B cell (primary cell): ENCODE measurements at places on chromosomes 1 and 21. TPM values are rescaled to one million over a fixed set of nuclear protein-coding genes. Genes with fewer than 3 reads are reported as not detected.

DNA sequence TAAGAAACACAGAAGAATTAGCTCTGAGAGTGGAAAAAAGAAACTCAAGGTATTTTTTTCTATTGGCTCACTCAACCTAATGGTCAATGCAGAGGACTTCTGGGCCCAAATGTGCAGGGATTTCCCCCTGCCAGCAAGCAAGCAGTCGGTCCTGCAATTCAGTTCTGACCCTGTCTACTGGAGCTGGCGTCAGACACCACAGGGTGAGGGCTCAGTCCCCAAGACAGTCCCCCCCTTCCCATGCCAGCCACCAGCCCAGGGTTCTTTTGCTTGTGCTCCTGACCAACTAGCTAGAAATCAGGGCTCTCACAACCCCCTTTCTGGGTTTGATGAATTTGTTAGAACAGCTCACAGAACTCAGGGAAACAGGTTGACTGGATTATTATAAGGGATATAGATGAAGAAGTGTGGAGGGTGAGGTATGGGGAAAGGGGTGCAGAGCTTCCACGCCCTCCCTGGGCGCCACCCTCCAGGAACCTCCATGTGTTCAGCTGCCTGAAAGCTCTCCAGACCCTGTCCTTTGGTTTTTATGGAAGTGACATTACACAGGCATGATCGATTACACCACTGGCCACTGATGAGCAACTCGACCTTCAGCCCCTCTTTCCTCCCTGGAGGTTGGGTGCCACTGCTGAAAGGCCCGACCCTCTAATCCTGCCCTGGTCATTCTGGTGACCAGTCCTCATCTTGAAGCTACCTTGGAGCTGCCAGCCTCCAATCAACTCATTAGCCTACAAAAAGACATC, 22.5 kb upstream of the PWP2 start:
- H3K27me3 ChIP-seq: no peaks in the 10 kb centered on the region
- H3K27ac ChIP-seq: no peak overlapping the region
- no peak for DNase-seq
- no peak overlapping the region for H3K4me3 ChIP-seq
- H3K36me3 ChIP-seq: peaks cover 86% of the 10 kb centered on the region

ADORA1 gene
- not detected in 2 replicates for total RNA-seq

- H3K27me3 ChIP-seq: no peaks in the 10 kb centered on the region
- peak overlapping the region; percentile 94 for H3K4me3 ChIP-seq
- no peak for DNase-seq
- peaks cover 28% of the 10 kb centered on the region for H3K4me1 ChIP-seq
These were observed 1.7 kb upstream of the MAN1A2 start for GRCh38 chr1:117365350-117366176.

ZMYND12 gene
- 0.27 and 0.79 TPM in 2 replicates for total RNA-seq

CYP4A22 gene
- not detected in 2 replicates for total RNA-seq

SEC16B gene
- 0.10 TPM in 1 of 2 replicates, not detected in the other for total RNA-seq

- no peak overlapping the region for H3K27ac ChIP-seq
- DNase-seq: no peak
- no peaks in the 10 kb centered on the region for H3K27me3 ChIP-seq
- H3K36me3 ChIP-seq: no peaks in the 10 kb centered on the region
These were observed 9.0 kb downstream of the TRIM67 start for GRCh38 chr1:231170875-231171274.

DNA sequence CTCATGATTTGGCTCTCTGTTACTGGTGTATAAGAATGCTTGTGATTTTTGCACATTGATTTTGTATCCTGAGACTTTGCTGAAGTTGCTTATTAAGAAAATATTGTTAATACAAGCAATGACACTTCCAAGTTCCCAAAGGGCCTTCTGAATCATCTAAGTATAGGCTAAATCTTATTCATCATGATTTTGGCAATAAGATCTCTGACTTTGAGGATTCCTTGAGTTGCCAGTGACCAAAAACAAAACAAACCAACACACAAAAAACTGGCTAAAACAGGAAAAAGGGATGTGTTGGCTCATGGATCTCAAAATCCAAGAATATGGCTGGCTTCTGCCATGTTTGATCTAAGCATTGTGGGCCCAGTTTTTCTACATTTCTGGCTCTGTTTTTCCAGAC, 163.4 kb downstream of the HHIPL2 start:
- no peaks in the 10 kb centered on the region for H3K36me3 ChIP-seq
- H3K4me3 ChIP-seq: no peak overlapping the region
- no peaks in the 10 kb centered on the region for H3K4me1 ChIP-seq

- no peak overlapping the region for H3K27ac ChIP-seq
- no peaks in the 10 kb centered on the region for H3K27me3 ChIP-seq
- H3K4me1 ChIP-seq: peaks cover 21% of the 10 kb centered on the region
- H3K36me3 ChIP-seq: peaks cover 19% of the 10 kb centered on the region
These were observed 6.5 kb downstream of the SOAT1 start for GRCh38 chr1:179300112-179300511.

TBX15 gene
- 0.15 and 0.17 TPM in 2 replicates for total RNA-seq

GRCh38 chr1:1351511-1352427, 2.6 kb upstream of the DVL1 start:
- no peak for DNase-seq
- H3K36me3 ChIP-seq: no peaks in the 10 kb centered on the region
- H3K27ac ChIP-seq: no peak overlapping the region
- peaks cover 2% of the 10 kb centered on the region for H3K27me3 ChIP-seq
- H3K4me3 ChIP-seq: no peak overlapping the region

GRCh38 chr1:53446051-53446450, 13.1 kb upstream of the DMRTB1 start:
- H3K4me1 ChIP-seq: no peaks in the 10 kb centered on the region
- no peaks in the 10 kb centered on the region for H3K27me3 ChIP-seq
- H3K27ac ChIP-seq: no peak overlapping the region
- no peaks in the 10 kb centered on the region for H3K36me3 ChIP-seq
- H3K4me3 ChIP-seq: no peak overlapping the region

GRCh38 chr1:15320267-15320666, 73.2 kb downstream of the FHAD1 start:
- no peak overlapping the region for H3K27ac ChIP-seq
- H3K36me3 ChIP-seq: no peaks in the 10 kb centered on the region
- H3K4me1 ChIP-seq: no peaks in the 10 kb centered on the region
- H3K27me3 ChIP-seq: no peaks in the 10 kb centered on the region

- H3K27ac ChIP-seq: no peak overlapping the region
- no peaks in the 10 kb centered on the region for H3K36me3 ChIP-seq
- H3K27me3 ChIP-seq: no peaks in the 10 kb centered on the region
- H3K4me3 ChIP-seq: no peak overlapping the region
- no peaks in the 10 kb centered on the region for H3K4me1 ChIP-seq
- no peak for DNase-seq
These were observed 35.0 kb downstream of the MORN1 start for GRCh38 chr1:2356401-2356800.

- no peak for DNase-seq
- no peaks in the 10 kb centered on the region for H3K36me3 ChIP-seq
- H3K4me1 ChIP-seq: no peaks in the 10 kb centered on the region
These were observed 10.5 kb upstream of the ARF1 start for GRCh38 chr1:228071839-228072657.

- H3K27me3 ChIP-seq: no peaks in the 10 kb centered on the region
- H3K4me3 ChIP-seq: no peak overlapping the region
- peaks cover 1% of the 10 kb centered on the region for H3K36me3 ChIP-seq
- H3K4me1 ChIP-seq: peaks cover 12% of the 10 kb centered on the region
These were observed 24.4 kb downstream of the FABP3 start for GRCh38 chr1:31348449-31348848.
